Stimulated activated naive CD8-positive, alpha-beta T cell treated with anti-CD3 and anti-CD28 coated beads, Interleukin-15, amount 100 ng/mL, for 72 hours (primary cell): ENCODE measurements at places on chromosomes 16 and 17.

DNA sequence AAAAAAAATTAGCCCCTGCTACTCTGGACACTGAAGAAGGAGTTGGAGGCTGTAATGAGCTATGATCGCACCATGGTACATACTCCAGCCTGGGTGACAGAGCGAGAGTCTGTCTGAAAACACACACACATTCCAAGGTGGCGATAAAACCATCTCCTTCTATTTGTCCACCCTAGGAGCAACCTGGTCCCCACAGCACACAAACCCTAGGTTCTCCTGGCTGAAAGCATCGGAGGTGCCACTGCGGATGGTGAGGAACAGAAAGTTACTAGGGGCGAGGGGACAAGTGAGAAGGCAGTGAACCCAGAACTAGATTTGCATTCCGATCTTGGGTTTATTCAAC, 1.4 kb upstream of the ECI1 start:
- no peak for DNase-seq

DNA sequence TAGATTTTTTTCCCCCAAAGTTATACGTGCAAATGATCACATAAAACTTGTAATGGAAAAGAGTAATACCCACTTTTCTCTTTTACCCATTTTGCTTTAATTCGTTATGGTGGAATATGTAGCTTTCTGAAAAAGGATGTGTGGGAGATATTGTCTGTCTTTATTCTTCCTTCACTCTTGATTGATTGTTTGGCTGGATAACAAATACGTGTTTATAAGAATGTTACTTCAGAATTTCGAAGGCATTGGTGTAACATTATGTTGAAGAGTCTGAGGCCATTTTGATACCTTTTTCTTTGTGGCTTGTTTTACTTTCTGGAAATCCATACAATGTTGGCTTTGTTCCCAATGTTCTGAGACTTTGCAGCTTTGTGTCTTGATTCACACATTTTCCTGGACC, 71.4 kb downstream of the BCAS3 start:
- DNase-seq: no peak

DNA sequence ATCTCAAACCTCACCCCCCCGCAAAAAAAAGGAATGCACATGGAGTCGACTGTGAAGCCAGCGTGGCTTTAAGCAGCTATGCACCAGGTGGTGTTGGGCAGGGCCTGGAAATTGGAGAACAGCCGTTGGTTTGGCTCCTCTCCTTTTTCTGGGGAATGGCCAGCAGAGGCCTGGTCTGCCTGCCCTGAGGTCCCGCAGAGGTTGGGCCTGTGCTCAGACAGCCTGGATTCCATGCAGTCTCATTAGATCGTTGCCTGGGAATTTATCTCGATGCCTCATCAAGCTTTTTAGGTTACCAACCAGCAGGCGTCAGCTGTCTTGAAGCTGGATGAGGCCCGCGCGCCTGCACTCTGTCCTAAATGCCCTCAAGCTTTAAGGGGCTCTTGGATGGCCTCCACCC, 9.8 kb downstream of the SLC12A3 start:
- no peak for DNase-seq

GRCh38 chr17:6085812-6086211, 15.6 kb downstream of the WSCD1 start:
- no peak for DNase-seq

DNA sequence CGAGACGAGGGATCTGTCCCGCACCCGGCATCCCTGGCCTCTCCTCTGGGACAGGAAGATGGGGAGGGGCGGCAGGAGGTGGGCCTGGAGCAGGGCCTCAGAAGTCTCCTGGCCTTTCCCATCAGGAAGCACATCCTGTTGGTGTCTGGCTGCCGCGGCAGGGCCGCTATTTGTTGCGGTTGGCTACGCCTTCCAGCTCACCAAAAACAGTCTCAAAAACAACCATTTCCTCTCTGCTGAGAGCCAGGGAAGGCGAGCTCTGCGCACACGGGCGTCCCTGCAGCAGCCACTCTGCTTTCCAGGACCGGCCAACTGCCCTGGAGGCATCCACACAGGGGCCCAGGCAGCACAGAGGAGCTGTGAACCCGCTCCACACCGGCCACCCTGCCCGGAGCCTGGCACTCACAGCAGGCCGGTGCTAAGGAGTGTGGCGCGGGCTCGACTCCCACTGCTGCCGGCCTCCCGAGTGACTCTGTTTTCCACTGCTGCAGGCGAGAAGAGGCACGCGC, at the start of gene TMEM204:
TSS of gene TMEM204 (plus strand) at position 224 of the 509 bp plus-strand sequence. CDS start 610 bp downstream, outside the sequence.
- DNase-seq: peak; percentile 42

DNA sequence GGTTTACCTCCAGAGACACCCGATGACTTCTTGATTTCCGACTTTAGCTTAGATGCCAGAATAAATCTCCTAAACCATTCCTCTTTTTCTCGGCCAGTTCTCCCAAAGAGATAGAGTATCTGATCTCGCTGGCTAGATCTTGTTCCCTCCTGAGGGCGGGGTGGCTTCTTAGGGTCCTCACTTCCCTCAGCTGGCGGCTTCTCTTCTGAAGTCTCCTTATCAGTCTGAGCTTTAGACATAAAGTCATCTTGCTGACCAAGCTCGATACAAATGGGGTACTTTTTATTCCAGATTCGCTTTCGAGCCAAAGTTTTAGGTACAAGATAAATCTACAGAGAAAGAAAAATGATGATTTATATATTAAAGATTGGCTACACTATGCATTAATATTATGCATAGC, 63.6 kb upstream of the ERN1 start:
- no peak for DNase-seq

DNA sequence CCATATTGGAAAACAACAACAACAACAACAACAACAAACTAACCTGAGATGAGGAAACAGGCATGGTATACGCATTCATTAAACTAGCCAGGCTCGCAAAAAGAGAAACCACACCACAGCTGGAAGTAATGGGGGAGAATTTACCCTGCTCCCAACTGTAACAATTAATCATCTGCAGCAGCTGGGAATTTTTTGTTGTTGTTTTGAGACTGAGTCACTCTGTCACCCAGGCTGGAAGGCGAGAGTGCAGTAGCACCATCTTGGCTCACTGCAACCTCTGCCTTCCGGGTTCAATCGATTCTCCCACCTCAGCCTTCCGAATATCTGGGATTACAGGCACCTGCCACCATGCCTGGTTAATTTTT, 16.3 kb downstream of the PRPSAP1 start:
- no peak for DNase-seq

DNA sequence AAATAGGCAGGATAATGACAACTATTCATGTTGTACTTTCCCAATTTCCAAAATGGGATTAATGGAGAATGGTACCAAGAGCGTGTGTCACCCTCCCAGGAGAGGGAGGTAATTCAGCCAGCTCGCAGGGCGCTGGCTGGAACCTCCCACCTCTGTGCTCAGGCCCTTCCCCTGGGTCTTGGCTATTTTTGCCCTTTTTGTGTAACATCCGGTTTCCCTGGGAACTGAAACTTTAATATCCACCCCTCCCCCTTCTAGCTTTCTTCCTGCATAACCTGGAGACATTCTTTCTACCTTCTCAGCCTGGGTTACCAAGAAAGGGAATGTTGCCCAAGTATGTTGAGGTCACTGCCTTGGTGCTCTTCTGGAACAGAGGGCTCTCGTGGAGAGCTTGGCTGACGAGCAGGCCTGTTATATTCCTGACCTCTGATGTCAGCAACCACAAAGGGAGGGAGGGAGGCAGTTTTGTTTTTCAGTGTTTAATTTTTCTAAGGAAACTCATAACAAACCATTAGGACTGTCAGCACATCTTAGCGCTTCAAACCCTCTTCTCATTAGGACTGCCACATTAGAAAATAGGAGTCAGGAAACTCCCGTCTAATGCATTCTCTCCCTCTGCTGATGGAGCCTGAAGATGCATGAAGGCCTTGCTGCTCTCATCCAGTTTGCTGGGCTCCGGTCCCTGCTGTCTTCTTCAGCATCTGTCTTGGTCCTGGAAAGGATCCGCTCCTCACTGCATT, 25.6 kb downstream of the ITGB3 start:
- no peak for DNase-seq

DNA sequence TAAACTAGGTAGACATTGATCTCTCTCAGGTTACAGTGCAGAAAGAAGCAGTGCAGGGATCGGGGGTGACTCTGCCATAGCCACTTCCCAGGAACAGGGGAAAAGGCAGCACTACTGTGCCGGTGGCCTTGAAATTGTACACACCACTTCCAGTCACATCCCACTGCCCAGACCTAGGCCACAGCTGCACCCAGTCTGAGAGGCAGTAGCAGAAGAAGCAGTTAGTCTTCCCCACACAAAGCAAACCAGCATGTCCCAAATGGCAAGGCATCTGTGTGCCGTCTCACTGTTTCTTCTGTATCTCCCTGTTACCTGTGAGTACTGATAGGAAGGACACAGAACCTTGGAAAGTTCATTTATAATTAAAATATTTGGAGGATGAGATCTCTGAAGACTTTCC, 47.0 kb downstream of the TMC6 start:
- no peak for DNase-seq

GRCh38 chr16:65176603-65177002, 54.7 kb upstream of the CDH11 start:
- DNase-seq: no peak

DNA sequence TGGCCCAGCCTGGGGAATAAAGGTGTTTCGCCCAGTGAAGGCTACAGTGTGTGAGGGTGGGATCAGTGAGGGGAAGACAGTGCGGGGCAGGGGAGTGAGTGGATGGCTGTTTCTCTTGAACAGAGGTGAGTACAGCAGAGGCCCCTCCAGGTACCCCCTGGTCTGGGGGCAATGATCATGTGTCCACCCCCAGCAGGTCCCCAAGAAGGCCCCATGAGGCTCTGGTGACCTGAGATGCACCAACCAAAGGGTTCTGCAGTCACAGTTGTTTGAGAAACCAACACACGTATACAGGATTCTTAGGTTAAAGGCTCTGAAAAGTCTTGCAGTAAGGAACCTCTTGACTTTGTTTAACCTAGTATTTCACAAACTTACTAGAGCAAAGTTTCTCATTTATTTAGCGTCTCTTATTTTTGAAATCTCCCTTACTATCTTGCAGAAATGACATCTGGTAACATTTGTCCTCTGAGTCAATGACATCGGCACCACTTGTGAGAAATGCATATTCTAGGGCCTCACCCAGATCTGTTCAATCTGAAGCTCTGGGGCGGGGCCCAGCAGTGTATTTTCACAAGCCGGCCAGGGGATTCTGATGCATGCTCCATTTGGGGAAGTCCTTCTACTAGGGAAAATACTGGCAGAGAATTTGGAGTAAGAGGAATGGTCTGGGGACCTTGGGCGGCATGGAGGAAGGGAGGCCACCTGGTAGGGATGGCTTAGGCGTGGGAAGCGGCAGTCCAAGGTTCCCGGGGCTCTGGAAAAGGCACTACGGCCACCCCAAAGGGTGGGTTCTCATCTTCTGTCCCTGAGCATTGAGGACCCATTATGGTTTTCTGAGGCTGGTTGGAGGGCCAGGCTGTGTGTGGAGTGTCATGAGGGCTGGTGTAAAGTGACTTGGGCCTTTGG, 217.3 kb downstream of the NTN1 start:
- DNase-seq: no peak

DNA sequence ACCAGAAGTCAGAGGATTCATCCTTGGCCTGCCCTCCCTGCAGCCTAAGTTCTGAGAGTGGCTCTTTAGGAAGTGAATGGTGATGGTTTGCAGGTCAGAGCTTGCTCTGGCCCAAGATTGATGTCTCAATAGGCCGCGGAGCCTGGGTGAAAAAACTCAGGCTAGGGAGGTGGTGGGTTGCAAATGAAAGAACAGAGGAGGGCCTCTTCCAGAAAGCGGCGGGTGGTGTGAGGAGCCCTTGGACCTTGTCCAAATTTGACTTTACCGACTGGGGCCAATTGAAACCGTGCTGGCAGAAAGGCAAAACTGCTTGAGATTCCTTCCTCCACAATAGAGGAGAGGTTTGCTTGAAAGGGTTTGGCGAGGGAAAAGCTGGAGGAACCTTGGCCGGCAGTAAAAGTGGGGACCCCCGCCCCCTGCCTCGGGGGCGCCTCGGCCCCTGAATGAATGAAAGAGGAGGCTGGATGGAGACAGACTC, 331.3 kb downstream of the SEC14L1 start:
- no peak for DNase-seq

GRCh38 chr16:28110479-28110878, 47.0 kb upstream of the GSG1L start:
- no peak for DNase-seq

DNA sequence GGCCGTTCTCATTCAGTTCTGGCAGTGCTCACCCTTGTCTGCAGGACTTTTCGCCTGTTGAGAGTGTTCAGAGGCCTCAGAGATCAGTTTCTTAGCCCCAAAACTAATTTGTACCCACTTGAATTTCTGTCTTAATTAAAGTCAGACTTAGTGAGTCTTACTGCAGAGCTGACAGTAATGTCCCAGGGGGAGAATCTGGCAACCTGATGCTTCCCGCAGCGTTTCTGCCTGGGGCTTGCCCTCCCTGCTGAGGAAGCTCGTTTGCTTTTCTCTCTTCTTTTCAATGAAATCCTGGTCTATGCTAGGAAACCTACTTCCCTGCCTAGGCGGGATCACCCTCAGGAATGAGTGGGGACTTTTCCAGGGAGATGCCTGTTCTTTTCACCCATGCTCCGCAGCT, 25.3 kb downstream of the DBNDD1 start:
- no peak for DNase-seq

- DNase-seq: no peak
Observed at GRCh38 chr17:66564992-66565465, 262.6 kb downstream of the PRKCA start.

GRCh38 chr16:50238868-50239301, 27.5 kb upstream of the ADCY7 start:
- DNase-seq: no peak

- no peak for DNase-seq
Observed at GRCh38 chr16:59274141-59274540, 540.0 kb upstream of the GOT2 start.

GRCh38 chr17:48153691-48154358, 46.3 kb downstream of the SNX11 start:
- no peak for DNase-seq

- DNase-seq: no peak
Observed at GRCh38 chr17:2931876-2932275, 131.5 kb downstream of the OR1D5 start.

DNA sequence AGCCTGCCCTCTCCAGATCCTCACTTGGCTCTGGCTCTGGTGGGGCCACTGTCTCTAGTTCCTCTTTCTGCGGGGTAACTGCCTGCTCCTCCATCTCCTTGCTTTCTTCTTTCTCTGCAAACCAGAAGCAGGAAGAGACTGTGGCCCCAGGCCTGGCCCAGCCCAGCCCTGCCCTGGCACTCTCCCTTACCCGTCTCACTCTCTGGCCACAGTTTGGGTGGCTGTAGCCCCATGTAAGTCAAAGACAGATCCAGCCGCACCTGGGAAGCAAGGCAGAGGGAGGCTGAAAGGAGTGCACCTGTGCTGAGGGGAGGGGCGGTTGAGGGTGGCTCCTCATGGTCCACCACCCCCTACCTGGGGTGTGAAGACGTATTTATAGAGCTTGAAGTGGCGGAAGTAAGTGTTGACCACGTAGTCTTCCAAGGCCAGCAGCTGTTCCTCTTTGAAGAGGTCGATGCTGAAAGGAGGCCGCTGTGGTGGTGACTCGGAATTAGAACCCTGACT, 2.8 kb downstream of the CFAP119 start:
- no peak for DNase-seq
